ENCODE measurements at places on chromosomes 1 and 21.

- DNase-seq, result no peak
These were observed 4.1 kb upstream of the TAGLN2 start for GRCh38 chr1:159929155-159930051.

GRCh38 chr1:108845991-108846390 lies 10.9 kb downstream of the AKNAD1 start:
- no peak for DNase-seq

DNA sequence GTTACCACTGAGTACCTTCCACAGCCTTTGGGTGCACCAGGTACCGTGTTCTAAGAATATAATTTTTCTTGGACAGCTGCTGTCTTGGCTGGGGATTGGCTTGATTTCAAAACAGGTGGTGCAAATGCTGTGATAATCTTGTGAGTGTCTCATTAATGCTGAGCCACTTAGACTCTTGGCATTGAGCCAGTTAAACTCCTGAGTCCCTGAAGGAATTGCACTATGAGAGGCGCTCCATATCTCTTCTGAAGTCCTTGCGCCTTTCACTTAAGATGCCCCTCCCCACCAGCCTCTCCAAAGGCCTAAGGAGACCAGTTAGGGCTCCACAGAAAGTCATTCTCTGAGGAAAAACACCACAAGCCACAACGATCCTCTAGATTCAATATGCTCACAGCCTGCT lies 51.0 kb downstream of the BACH1 start:
- no peak for DNase-seq

DNA sequence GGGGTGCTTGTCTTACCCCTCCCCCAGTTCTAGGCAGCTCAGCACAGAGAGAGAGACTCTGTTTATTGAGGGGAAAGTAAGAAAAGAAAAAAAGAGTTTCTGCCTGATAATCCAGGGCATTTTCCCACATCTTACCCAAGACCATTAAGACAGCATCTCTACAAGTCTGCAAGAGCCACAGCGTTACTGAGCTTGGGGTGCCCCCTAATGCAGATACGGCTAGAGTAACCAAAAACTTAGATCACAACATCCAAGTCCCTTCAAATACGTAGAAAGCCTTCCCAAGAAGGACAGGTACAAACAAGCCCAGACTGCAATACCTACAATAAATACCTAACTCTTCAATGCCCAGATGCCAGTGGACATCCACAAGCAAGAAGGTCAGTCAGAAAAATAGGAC lies 6.2 kb upstream of the TEX50 start:
- no peak for DNase-seq

GRCh38 chr1:205805082-205805711 lies 7.8 kb downstream of the SLC41A1 start:
- DNase-seq, result no peak

DNA sequence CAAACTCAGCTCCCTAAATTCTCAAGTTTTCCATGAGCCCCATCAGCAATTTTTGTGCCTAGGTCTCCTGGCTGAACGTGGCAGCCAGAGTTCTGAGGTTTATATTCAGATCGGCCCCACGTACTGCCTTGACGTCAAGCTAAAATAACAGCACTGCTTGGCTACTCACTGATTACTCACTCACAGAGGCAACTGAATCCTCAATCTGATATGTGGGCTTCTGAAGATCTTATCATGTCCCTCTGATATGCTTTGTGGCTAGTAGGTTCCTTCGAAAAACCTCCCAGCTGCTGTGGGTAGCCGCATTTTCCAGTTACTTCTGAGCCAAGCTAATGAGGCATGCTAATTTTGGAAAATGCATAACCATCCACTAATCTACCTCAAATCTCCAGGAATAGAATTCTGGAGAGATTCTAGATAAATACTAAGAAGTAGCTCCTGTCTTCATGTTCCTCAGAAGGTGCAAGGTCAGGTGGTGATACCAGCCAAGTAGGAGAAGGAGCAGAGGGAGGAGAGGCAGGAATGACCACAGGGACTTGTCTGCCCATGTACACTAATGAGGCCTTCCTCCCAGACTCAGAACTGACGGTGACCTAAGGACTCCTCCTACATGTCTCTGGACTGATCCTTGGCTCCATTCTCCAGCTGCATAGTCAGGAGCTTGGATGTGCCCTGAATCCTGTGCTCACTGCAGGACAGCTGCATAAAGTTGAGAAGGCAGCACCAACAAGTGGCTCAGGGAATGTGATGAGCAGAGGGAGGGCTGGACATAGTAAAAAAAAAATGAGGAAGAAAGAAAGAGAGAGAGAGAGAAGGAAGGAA lies 263.7 kb downstream of the TNR start:
- no peak for DNase-seq

Measured in HEK293T (cell line).